ENCODE measurements at places on chromosomes 6 and 20.

GRCh38 chr6:112156668-112157067 lies 69.3 kb downstream of the FAM229B start:
- DNase-seq: no peak

DNA sequence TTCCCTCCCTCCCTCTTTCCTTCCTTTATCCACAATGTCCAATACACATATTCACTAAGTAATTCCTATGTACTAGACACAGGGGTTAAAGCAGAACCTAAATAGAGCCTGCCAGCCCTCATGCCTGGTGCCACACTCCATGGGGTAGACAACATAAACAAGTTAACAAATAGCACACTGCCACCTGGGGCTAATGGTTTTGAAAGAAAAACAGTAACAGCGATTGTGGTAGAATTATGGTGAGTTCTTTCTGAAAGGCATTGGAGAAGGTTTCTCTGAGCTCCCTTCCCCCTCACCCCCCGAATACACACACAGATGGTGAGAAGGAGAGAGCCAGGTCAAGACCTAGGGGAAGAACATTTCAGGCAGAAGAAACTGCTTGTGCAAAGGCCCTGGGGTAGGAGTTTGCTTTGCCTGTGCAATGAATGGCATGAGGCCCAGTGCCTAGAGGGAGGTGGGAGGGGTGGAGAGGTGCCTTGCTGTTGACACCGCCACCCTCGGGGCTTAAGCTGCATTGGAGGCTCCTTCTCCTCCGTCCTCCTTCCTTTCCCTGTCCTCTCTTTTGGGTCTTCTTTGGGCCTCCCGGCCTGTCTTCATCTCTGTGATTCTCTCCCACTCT lies 502.4 kb upstream of the SULF2 start:
- DNase-seq: no peak

GRCh38 chr20:7399575-7399974 lies 540.7 kb downstream of the HAO1 start:
- no peak for DNase-seq

- DNase-seq: no peak
Observed at GRCh38 chr6:129932321-129932720, 71.2 kb upstream of the TMEM244 start.

- DNase-seq: no peak
Observed at GRCh38 chr20:48990467-48990866, 55.6 kb upstream of the CSE1L start.

DNA sequence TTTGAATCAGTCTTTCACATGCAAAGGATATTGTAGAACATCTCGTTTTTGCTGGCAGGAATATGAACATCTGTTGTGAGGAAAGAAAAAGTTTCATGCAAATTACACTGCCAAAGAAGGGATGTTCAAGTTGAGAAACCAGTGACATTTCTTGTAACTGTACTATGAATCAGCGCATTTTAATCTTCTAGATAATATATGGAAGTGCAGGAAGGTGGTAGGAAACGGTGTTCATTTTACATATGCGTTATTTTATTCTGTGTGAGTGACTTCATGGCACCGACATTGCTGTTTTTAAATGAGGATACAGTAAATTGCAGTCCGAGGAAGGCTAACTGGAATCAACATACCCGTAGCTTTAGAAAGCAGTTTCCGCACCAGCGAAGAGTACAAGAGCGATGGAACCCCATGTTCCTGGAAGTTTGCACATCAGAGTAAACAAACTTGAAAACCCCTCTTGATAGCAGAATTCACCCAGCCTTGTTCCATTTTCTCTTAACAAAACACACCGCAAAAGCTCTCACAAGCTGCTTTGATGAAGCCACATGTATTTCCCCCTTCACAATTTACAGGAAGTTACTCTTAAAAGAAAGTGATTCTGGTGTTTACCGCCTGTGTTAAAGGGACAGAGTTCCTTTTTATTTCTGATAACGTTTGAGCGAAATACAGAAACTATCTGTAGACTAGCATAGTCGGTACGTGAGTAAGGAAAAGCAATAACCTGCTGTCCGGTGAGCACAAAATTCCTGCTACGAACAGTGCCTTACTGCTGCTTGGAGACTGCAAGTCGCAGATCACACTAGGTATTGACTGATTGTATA lies 11.5 kb downstream of the PRDM1 start:
- no peak for DNase-seq

- DNase-seq: no peak
Observed at GRCh38 chr6:81436990-81437389, 315.5 kb downstream of the TENT5A start.

DNA sequence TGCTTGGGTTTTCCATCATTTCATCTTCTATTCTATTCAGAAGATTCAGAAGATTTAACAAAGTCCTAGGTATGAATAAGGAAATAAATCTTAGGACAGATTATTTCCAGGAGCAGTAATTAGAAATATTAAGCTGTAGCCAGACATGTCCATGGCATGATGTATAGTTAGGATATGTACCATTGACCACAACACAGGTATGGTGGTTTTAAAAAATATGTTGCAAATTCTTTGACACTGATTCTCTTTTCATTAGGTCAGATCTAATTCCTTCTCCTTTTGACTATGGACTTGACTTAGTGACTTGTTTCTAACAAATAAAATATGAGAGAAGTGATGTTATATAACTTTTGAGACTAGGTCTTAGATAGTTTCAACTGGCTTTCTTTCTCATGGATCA lies 23.5 kb upstream of the PDE7B start:
- DNase-seq: no peak

DNA sequence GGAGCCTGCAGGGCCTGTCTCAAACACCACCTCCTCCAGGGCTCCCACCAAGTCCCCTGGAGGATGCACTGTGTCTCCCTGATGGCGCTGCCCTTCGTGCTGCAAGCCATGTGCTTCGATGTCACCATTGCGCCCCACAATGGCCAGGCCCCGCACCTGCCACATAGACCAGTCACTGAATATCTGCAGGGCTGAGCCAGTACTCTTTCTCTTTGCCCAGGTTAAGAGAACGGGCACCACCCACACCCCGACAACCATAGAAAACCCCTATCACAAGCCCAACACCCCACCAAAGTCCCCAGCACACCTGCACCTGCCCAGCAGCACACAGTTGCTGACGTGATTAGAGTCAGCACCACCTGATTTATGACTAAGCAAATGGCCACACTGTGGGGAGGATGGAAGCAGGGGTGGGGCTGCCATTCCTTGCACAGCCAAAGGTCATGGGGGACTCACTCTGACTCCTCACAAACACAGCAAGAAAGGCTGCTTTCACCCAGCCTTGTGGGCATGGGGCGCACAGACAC lies 104.3 kb downstream of the SLC23A2 start:
- no peak for DNase-seq

- no peak for DNase-seq
Observed at GRCh38 chr20:46974669-46975434, 80.2 kb downstream of the EYA2 start.

DNA sequence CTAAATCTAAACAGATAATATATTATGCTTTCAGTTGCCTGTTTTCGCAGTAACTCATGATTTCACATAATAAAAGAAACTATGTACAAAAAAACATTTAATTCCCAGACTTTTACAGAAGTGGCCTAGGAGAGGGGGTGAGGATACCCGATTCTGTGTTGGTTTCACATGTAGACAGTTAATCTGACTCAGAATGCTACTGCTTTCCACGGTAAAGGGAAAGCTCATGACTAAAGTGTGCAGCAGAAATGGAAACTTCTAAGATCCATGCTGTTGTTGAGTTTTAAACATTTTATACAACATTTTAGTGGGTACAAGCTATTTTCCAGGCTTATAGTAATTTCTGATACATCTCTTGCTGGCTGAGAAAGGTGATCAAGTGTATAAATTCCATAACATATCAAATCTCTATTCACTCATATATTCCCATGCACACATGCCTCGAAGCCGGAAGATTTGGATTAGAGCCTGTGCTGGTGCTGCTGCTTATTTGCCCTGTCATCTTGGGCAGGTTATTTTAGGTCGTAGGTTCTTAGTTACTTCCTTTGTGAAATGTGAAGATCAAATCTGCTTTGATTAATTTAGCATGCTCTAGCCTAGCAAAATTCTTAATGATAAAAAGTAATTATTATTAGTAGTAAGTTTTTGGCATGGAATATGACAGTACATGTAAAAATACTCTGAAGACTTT lies 896.7 kb upstream of the MAP3K7 start:
- no peak for DNase-seq

DNA sequence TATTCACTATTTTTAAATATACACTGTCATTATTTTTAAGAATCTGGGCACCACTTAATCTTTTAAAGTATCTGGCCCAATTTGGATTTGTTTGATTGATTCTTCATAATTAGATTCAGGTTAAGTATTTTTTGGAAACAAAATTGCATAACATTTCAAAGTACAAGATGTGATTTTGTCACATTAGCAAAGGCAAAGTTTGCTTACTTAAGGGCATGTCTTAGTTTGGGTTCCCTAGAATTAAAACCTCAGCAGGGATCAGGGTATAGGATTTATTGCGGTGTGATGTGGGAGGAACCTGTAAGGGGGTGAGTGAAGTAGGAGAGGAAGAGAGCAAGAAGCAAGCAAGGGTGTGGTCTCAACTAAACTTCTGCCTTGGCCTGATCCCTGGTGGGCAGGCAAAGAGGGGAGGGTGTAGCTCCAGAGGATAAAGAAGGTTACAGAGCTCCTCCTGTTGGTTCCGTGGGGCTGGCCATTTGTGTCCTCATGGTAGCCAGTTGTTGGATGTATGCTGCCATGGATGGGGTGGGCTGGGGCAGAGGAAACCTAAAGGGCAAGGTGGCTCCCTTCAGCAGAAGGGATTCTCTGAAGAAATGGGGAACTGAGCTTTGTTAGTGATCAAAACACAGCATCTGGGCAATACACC lies 668.7 kb upstream of the SLC35B3 start:
- no peak for DNase-seq

DNA sequence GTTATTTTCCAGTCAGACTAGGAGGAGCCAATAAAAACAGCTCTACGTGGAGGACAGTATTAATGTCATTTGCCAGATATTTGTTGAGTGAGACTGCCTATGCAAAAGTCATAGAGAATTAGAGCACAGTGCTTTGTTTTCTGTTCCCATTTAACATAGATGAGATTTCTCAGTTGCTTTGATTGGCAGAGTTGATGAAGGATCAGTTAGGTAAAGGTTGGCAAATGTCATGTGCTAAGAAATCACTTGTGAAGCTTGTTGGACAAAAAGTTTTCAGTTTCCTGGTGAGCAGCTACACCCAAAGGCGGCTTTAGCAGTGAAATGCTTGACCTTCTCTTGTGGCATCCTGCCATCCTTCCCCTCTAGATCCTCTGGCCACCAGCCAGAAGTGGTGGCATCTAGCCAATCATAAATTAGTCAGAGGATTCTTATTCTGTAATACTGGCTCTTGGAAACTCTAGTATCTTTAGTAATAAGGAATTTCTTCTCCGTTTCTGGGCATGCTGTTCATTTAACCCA lies 37.0 kb downstream of the BCKDHB start:
- no peak for DNase-seq

DNA sequence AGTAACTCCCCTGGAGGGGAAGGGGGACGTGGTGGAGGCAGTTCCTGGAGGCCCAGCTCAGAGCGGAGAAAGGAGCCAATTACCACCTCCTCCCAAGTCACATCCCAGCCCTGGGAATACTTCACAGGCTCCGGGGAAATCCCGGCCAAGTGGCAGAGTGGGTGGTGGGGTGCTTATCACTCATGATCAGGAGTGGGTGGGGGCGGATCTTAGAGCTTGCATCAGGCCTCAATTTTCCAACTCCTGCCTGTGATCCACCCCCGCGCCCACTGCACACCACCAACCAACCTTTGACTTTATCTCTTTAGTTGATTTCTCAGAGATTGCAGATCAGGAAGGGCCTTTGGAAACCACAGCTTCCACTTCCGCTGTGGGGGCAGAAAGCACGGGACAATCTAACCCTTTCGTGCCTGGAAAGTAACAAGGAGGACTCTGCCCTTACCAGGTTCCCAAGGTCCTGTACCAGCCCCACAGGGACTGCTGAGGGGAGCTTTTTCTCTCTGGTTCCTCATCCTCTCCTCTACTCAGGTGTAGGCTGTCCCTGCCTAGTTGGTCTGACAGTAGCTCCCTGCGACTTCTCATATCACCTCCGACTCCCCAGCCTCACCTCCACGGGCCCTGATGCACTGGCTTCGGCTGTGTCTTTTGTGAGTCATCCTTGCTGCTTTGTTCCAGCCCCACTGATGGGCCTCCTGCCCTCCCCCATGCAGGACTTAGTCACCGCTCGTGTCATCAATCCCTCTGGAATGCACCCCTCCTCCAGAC lies 24.9 kb upstream of the IER3 start:
- no peak for DNase-seq

GRCh38 chr6:107571354-107571753 lies 81.4 kb downstream of the SOBP start:
- no peak for DNase-seq

- DNase-seq: no peak
Observed at GRCh38 chr6:4603856-4604369, 172.3 kb upstream of the CDYL start.

- DNase-seq: no peak
Observed at GRCh38 chr6:113600551-113601339, 256.4 kb upstream of the MARCKS start.

DNA sequence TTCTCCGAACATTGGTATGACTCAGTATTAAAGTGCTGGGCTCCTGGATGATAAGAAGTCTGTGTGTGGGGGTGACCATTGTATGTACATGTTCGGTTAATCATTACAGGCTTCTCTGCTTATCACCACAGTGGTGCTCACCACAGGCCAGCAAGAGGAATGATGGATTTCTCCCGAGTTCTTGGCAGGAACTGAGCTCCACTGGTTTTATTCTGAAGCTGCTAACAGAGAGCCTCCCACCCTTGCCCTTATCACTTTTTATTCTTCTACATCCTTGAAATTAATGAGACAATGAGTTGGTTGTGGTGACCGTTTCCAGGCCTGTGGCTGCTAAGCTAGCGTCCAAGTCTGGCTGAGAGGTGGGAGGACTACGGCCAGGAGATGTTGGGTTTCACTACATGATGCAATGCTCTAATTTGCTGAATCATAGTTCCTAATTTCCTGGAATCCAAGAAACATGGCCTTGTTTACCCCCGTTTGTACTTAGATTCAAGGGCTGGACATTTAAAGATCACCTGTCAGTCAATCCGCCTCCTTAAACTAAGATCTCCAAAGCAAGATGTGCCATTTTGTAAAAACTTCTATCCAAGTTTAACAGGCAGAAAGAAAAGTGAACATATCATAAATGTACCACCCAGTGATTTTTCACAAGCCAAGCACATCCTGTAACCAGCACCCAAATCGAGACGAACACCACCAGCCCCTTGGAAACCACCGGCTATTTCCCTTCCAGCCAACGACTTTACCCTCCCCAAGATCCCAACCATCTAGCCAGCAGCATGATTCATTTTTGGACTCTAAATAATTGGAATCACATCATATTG lies 172.5 kb downstream of the FOXA2 start:
- no peak for DNase-seq

DNA sequence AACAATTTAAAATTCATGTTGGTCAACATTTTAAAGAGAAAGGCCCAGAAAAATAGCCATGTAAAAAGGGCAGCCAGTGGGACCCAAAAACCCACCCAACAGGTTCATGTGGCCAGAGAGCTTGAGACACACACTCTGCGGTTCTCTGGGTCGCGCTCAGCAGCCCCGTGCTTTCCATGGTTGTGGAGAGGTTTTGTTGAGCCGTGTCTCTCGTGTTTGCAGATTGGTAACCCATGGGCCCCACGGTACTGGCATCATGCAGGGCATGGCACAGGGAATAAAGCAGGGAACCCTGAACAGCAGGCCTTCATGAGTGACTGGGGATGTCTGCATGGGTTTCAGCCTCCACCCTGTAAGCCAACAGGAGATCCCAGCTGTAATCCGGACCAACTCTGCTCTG lies 127.7 kb upstream of the CST7 start:
- DNase-seq: no peak
